Fibroblast of the conjunctiva (primary cell): ENCODE measurements at places on chromosomes 12 and 14.

- DNase-seq: no peak
Observed at GRCh38 chr12:7116916-7117315, 7.9 kb upstream of the C1RL start.

GRCh38 chr12:130846369-130846768, 7.3 kb upstream of the STX2 start:
- peak; percentile 83 for DNase-seq

- DNase-seq: no peak
Observed at GRCh38 chr12:32139064-32139421, 32.4 kb downstream of the BICD1 start.

DNA sequence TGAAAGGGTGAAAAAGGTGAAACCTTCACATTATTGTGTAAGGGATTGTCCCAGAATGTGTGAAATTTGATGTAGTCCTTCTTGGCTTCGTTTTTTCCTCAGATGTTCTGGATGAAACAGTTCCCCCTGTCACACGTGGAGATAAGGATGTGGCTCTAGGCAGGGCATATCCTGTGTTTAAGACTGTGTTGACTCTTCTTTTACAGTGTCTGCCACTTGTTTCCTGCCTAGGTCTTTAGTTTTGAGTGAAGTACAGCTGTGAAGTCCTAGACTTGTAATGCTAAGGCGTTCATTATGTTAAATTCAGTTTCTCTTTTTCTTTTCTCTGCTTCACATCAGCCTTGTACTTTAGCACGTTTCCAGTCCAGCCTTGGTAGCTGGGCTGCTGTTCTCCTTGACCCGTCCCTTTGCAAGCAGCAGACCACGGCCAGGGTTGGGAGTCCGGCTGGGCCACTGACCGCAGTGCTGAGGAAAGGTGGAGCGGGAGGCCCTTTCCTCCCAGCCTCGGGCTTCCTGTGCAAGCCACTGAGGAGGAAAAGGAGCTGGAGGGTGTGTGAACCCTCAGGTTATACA, 59.1 kb downstream of the RASSF3 start:
- no peak for DNase-seq

DNA sequence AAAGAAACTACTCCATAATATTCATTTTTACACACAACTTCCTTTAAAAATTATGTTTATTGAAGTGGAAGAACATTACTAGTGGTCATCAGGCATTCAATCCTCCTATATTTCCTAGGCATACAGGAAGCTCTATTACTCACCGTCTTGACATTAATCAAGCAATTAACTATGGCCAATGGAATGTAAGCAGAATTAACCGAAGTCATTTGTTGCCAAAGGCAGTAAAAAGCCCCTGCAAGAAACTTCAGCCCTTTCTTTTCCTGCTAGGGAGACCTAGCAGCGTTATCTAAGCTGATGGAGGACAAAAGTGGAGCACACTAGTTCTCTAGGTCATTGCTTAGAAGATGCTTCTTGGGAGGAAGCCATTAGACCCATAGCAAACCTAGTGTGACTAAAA, 399.6 kb downstream of the KCNH5 start:
- no peak for DNase-seq

DNA sequence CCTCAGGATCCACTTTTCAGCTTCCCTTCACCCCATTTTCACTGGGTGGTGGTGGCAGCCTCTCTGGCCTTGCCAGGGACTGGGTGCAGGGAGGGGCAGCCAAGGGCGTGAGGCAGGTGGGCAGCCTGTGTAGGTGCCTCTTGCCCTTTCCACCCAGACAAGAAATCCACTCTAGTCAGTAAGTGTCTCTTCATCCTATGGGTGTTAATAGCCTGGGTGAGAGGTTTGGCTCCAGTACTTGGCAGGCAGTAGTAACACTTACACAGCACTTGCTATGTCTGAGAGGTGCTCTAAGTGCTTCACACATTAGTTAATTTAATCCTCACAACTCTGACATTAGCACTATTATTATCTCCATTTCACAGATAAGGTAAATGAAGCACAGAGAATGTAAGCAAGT, 171.9 kb downstream of the EMP1 start:
- no peak for DNase-seq

GRCh38 chr12:6952863-6953441, 1.8 kb downstream of the PTPN6 start:
- no peak for DNase-seq

DNA sequence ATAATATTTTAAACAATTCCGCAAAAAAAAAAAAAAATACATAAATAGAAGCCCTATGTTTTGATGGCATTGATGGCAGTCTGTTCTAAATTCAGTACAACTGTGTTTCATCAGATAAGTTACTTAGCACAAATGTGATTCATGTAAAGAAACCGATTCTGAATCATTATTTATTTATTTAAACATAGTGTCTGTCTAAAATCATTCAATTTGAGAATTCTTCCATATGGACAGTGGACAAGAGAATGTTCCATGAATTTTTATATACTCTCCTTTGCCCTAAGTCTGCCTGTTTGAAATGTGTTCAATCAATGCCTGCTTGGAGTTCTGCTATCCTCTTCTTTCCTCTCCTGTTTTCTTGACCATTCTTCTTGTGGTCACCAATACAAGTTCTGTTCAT, 126.5 kb downstream of the PDE3A start:
- no peak for DNase-seq

- DNase-seq: peak; percentile 23
Observed at GRCh38 chr12:51666696-51667095, 75.7 kb downstream of the SCN8A start.

DNA sequence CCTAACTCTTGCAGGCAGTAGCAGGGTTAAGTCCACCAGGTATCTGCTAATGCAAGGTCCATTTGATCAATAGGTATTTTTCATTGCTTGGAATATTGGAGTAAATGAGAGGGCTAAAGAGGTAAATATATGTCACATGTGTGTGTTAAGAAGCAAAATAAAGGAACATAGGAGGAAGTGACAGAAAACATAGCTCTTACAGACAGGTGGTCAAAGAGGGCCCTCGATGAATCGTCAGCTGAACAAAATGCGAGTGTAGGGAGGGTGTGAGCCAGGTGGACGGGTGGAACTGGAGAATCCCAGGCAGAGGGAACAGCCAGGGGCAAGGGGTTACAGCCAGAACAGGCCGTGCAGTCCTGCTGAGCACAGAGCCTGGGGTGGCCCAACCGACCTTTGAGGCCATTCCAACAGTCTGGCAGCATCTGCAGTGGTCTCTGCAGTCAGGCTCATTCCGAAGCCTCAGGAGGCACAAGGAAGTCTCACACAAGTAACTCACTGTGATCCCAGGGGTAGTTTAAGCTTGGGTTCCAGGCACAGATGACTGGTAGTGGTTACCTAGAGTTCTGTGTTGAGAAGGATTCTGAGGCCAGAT, 43.2 kb downstream of the CCDC88C start:
- no peak for DNase-seq

- no peak for DNase-seq
Observed at GRCh38 chr12:16282978-16283377, 5.5 kb upstream of the SLC15A5 start.

- no peak for DNase-seq
Observed at GRCh38 chr12:62694632-62695031, 228.0 kb downstream of the MON2 start.

DNA sequence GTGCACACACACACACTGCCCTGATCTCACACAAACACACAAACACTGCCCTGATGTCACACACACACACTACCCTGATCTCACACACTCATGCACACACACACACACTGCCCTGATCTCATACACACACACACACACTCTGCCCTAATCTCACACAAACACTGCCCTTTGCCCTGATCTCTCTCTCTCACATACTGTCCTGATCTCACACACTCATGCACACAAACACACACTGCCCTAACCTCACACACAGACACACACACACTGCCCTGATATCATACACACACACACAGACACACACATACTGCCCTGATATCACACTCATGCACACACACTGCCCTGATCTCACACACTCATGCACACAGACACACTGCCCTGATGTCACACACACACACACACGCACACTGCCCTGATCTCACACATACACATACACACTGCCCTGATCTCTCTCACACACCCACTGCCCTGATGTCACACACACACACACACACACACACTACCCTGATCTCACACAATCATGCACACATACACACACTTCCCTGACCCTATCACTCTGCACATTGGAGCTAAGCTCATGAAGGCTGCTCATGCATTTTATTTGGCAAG, 97.6 kb upstream of the DIO3 start:
- no peak for DNase-seq

DNA sequence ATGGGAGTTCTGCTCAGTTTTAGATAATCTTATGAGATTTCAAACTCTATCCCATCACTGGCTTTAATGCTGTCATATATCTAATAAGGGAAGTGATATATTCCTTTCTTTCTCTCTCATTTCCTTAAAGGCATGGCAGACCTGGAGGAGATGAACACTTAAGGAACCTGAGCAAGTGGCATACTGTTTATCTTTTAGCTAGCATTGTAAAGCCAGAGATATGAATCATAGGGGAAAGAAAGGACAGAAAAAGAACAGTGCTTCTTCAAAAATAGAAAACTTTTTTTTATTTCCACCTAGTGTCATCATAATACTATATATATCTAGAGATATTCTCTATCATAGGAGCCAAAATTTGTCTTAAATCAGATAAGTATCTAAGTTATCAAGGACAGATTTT, 68.3 kb upstream of the PSMA6 start:
- no peak for DNase-seq

- DNase-seq: no peak
Observed at GRCh38 chr12:97446895-97447294, 15.7 kb upstream of the RMST start.

GRCh38 chr12:62910549-62911169, 24.3 kb downstream of the PPM1H start:
- DNase-seq: no peak

GRCh38 chr14:68898248-68899032, 80.7 kb downstream of the ACTN1 start:
- no peak for DNase-seq

- DNase-seq: no peak
Observed at GRCh38 chr14:96002498-96002884, 36.7 kb upstream of the C14orf132 start.

- no peak for DNase-seq
Observed at GRCh38 chr12:52580496-52580895, 6.9 kb upstream of the KRT74 start.

GRCh38 chr12:108853981-108854446, 3.4 kb downstream of the SSH1 start:
- DNase-seq: peak; percentile 76

DNA sequence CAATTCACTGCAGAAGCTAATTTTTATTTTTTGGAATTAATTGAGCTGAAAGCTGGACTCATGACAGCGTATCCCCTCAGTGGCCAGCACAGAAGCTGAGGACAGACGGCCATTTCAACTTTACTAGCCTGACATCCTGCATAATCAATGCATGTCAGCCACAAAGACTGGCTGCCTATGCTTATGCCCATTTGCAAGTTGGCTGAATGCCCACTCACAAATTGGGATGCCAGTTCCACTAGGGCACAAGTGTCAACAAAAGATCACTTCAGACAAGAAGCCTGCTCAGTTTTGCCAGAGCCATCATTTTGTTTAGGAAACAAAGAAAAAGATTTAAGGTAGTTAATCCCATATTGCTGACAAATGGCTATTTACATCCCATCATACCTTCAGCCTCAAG, 417.6 kb downstream of the NOVA1 start:
- DNase-seq: no peak

GRCh38 chr12:48157889-48158370, 615 bp upstream of the ASB8 start:
- no peak for DNase-seq

- no peak for DNase-seq
Observed at GRCh38 chr14:24258119-24258518, 4.9 kb downstream of the TGM1 start.

GRCh38 chr12:92141591-92142121, 4.0 kb downstream of the BTG1 start:
- DNase-seq: no peak

- no peak for DNase-seq
Observed at GRCh38 chr12:24767016-24767415, 181.9 kb downstream of the BCAT1 start.

DNA sequence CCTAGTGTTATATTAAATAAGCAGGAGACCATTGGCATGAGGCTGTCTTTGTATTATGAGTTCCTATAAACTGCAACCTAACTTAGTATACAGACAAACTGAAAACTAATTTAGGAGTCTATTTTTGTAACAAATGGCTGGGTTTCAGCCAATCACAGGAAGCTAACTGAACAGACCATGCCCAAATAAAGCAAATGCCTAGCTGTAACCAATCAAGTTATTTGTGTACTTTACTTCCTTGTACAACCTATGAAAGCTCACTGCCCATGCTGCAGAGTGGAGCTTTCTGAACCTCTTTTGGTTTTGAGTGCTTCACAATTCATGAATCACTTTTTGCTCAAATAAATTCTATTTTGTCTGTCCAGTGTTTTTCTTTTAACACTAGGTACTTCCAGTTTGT, 41.6 kb downstream of the GUCY2C start:
- DNase-seq: no peak

GRCh38 chr14:90675399-90675798, 140.8 kb downstream of the TTC7B start:
- no peak for DNase-seq

DNA sequence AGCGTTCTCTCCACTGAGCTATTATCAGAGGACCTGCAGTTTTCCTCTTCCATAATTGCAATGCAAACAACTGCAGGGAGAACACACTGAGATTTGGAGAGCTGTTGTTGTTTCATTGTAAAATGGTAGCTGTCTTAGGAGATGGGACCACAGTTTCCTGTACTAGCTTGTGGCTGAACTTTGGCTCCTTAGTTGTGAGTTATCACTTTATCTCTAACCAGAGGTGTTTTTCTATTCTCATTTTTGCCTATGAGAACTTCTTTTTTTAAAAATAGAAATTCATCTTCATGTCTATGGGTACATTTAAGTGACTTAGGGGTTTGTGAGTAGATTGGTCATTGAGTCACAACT, 216.5 kb downstream of the SLC38A4 start:
- no peak for DNase-seq

GRCh38 chr14:67377916-67378315, 17.8 kb downstream of the EIF2S1 start:
- DNase-seq: no peak

DNA sequence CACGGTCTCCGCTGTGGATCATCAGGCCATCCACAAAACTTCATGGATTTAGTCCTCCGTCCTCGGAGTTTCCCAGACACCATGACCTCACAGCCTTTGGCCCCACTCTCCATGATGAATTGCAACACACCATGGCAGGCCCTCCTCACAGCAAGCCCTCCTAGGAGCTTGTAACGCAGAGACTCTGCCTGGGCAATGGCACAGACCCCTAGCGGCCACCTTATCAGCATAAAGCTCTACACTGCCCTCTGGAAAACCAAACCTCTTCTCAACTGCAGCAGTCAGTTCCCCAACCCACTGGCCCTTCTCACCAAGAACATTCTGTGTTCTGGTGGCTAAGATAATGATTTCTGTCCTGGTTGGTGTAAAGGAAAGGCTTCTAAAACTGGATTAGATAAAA, 238.4 kb upstream of the USP15 start:
- no peak for DNase-seq

DNA sequence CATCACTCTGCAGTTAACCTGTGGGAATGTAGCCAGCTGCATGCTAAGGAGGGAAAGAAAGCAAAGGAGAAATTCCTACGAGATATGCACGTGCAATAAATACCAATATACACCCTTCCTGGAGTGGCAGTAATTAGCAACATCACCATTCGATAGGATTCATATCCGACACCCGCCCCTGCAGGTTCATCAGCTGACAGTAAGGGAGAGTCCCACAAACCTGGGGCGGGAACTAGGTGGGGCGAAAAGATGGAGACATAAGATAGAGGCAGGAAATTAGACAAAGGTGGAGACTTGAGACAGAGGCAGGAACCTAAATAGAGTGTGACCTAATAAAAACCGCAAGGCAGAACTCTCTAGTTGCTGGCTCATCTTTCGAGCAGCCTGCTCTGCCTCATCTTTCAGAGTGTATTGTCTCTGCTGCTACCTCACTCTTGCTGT, 51.6 kb downstream of the PLEKHG3 start:
- DNase-seq: no peak
